ENCODE measurements at places on chromosomes 13 and 19.

- no peak for DNase-seq
These were observed 10.1 kb upstream of the CD22 start for GRCh38 chr19:35318679-35319448.

- no peak for DNase-seq
These were observed 10.8 kb upstream of the RNF113B start for GRCh38 chr13:98187965-98188261.

GRCh38 chr19:34359954-34360315 is 5.1 kb upstream of the GPI start:
- DNase-seq, result no peak

GRCh38 chr19:16403151-16403977 is 68.4 kb downstream of the EPS15L1 start:
- no peak for DNase-seq

GRCh38 chr13:50099473-50099872 is 84.2 kb downstream of the KCNRG start:
- no peak for DNase-seq

- no peak for DNase-seq
These were observed 106.8 kb downstream of the LACC1 start for GRCh38 chr13:43986421-43986981.

GRCh38 chr13:23678795-23679194 is 108.6 kb downstream of the TNFRSF19 start:
- DNase-seq, result no peak

- no peak for DNase-seq
These were observed 327.8 kb downstream of the SUCLA2 start for GRCh38 chr13:47673009-47673850.
